HFFc6 (cell line): ENCODE measurements at places on chromosomes 11 and 22.

GRCh38 chr11:129048911-129049310 lies 106.2 kb upstream of the TP53AIP1 start:
- peaks cover 1% of the 10 kb centered on the region for H3K4me1 ChIP-seq
- no peaks in the 10 kb centered on the region for H3K27me3 ChIP-seq
- no peak overlapping the region for H3K4me3 ChIP-seq
- no peak overlapping the region for H3K27ac ChIP-seq

DNA sequence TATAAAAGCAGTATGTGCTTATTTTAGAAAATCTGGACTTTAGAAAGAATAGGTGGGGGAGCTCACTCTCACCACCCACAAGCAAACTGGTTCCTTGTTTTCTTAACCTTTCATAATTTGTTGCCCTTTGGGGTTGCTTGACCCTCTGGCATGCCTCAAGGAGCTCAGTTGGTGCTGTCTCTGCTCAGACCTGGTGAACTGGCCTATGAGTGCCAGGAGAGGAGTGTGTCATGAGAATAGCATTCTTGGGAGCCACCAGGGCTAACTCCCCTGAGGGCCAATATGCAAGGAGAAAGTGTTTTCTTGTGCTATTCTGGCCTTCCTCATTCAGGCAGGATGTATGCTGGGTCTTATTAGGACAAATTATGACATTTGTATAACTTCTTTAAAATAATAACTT lies 21.0 kb upstream of the AMOTL1 start:
- peak overlapping the region; percentile 83 for H3K27ac ChIP-seq
- H3K4me1 ChIP-seq: peaks cover 77% of the 10 kb centered on the region
- peak; percentile 70 for DNase-seq
- no peaks in the 10 kb centered on the region for H3K27me3 ChIP-seq

DNA sequence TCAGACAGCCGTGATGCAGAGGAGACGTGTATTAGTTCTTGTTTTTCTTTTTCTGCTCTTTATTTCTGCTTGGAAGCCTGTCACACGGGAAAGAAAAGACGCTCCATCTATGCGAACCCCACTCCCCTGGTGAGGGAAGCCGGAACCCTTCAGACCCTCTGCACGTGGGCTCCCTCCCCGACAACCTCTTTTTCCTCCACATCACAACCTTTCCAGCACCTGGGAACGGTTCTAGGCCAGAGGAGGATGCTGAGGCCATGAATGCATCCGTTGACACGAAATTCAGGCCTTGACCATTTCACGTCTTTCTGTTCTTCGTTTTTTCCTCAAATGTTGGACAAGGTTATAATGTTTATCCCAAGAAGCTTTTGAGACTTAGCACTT lies 85.3 kb upstream of the WNT7B start:
- DNase-seq: no peak
- H3K4me1 ChIP-seq: peaks cover 62% of the 10 kb centered on the region
- H3K4me3 ChIP-seq: no peak overlapping the region
- H3K36me3 ChIP-seq: peaks cover 14% of the 10 kb centered on the region; the same call in 1 of the 2 replicates
- peaks cover 1% of the 10 kb centered on the region for H3K27me3 ChIP-seq

DNA sequence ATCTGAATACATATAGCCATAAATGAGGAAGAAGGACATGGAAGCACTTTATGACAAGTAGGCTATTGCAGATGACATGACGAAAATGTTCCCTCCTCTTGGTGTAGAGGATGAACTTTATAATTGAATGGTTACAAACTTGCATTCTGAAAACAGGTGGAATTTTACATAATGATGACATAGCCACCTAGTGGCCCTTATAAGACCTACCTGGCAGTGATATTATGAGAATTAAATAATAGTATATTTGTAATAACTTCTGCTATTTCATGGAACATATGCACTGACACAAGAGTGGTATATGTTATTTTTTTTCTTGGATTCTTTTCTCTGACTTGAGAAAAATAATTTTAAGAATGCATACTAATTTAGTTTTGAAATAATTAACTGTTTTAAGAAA lies 22.9 kb downstream of the TRIM22 start:
- H3K4me3 ChIP-seq: no peak overlapping the region
- H3K27me3 ChIP-seq: peaks cover 4% of the 10 kb centered on the region; the same call in 1 of the 2 replicates
- peaks cover 18% of the 10 kb centered on the region for H3K36me3 ChIP-seq
- no peak overlapping the region for H3K27ac ChIP-seq
- no peaks in the 10 kb centered on the region for H3K4me1 ChIP-seq
- DNase-seq: no peak

DNA sequence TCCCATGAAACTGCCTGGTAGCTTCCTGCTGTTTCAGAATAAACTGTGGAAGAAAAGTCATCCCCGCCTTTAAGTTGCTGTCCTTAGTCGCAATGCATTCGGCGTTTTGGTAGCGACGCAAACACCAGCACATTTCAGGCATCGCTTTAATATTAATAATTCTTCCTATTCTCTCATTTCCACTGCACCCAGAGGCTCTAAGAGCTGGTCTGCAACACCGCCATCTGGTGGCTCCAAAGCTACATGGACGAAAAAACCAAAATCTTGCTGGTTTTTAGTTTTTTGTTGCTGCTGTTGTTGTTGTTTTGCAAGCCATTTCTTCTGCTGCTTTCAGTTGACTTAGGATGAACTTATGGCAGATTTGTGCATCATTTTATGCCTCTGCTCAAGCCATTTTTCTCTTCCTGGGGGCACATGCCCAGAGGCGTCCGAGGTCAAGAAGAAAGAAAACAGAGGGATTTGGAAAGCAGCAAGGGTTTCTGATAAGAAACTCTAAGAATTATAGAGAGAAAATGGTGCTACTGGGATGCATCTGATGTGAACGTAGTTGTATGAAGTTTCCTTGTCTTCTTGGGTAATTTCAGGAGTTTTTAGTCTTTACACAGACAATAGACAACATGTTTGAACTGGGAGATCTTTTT lies 345.4 kb upstream of the KIRREL3 start:
- peaks cover 4% of the 10 kb centered on the region for H3K27me3 ChIP-seq
- H3K4me3 ChIP-seq: peak overlapping the region; percentile 20; the same call in 1 of the 2 replicates
- H3K4me1 ChIP-seq: no peaks in the 10 kb centered on the region
- H3K36me3 ChIP-seq: no peaks in the 10 kb centered on the region

- H3K27ac ChIP-seq: peak overlapping the region; percentile 54
- peaks cover 20% of the 10 kb centered on the region for H3K36me3 ChIP-seq
- DNase-seq: no peak
- peaks cover 57% of the 10 kb centered on the region for H3K4me1 ChIP-seq
These were observed 1.7 kb downstream of the RPS19BP1 start for GRCh38 chr22:39530692-39531331.

DNA sequence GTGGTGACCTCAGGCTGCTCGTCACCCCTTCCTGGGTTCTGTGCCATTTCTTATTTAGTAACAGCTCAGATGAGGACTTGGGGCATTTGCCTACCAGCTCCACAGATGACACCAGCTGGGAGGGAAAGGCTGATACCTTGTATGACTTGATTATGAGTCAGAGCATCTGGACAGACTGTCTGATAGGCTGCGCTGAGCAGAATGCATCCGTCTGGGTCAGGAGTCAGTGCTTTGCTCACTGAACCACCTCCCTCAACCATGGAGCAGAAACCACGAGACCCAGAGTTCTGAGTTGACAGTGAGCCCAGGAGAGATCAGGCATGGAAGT lies 6.8 kb downstream of the ST14 start:
- H3K4me3 ChIP-seq: no peak overlapping the region
- H3K27me3 ChIP-seq: peaks cover 35% of the 10 kb centered on the region
- H3K36me3 ChIP-seq: no peaks in the 10 kb centered on the region
- H3K27ac ChIP-seq: peak overlapping the region; percentile 45; the same call in 1 of the 2 replicates

DNA sequence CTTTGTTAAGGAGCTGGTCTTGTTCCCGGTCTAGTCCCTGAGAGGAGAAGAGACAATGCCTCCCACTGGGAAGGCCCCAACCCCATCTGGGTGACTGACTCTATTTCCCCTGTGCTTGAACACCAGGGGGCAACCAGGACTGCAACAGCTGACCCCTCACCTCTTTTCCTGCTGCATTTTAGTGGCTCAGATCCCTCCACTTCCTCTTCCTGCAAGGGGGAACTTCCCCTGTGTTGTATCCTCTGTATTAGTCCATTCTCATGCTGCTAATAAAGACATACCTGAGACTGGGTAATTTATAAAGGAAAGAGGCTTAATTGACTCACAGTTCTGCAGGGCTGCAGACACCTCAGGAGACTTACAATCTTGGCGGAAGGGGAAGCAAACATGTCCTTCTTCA lies 84.3 kb upstream of the LMO1 start:
- no peak overlapping the region for H3K27ac ChIP-seq
- peaks cover 41% of the 10 kb centered on the region for H3K27me3 ChIP-seq
- H3K36me3 ChIP-seq: no peaks in the 10 kb centered on the region
- DNase-seq: no peak
- no peaks in the 10 kb centered on the region for H3K4me1 ChIP-seq
- no peak overlapping the region for H3K4me3 ChIP-seq

DNA sequence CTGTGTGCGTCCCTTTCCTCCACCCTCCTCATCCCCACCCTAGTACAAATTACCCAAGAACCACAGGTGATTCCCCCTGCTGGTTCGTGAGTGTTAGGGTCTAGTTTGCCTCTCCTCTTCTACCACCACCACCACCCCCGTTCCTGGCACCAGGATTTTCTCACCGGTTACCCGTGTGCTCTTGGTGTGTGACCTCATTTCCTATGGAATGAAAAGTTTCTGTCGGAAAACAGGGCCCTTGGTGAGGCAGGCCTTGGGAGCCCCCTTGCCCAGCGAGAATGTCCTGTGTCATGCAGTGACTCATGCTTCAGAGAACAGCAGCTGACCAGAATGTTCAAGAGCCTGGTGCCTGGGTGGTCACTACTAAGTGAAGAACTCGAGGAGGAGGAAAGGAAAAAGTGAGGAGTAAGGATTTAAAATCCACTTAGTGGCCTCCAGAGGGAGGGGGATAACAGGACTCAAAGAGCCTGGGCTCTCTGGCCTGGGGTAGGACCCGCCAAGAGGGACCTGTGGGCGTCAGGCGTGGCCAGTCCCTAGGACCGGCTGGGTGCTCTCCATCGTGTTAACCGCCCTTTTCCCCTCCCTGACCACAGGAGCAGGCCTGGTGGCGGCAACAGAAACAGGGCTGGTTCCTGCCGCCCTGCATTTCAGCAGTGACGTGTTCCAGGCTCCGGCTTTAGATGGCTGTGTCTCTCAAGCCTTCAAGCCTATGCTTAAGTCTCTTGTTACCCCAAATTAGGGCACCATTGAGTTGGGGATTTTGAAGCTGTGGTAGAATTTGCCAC lies 30.2 kb downstream of the C22orf31 start:
- peak overlapping the region; percentile 86 for H3K4me3 ChIP-seq
- H3K27me3 ChIP-seq: peaks cover 2% of the 10 kb centered on the region
- H3K4me1 ChIP-seq: peaks cover 46% of the 10 kb centered on the region
- H3K27ac ChIP-seq: peak overlapping the region; percentile 100
- peak; percentile 96 for DNase-seq

GRCh38 chr11:72223615-72224563 lies 678 bp upstream of the INPPL1 start:
- peak overlapping the region; percentile 88 for H3K27ac ChIP-seq
- peak; percentile 36 for DNase-seq
- H3K4me1 ChIP-seq: peaks cover 27% of the 10 kb centered on the region
- peak overlapping the region; percentile 98 for H3K4me3 ChIP-seq

- DNase-seq: peak; percentile 66
- peak overlapping the region; percentile 75 for H3K4me3 ChIP-seq
- no peaks in the 10 kb centered on the region for H3K27me3 ChIP-seq
- peak overlapping the region; percentile 80 for H3K27ac ChIP-seq
- H3K4me1 ChIP-seq: peaks cover 66% of the 10 kb centered on the region
These were observed 607.4 kb downstream of the NTM start for GRCh38 chr11:131977854-131978253.

- H3K27me3 ChIP-seq: no peaks in the 10 kb centered on the region; the same call in 1 of the 2 replicates
- peaks cover 41% of the 10 kb centered on the region for H3K4me1 ChIP-seq
- no peak overlapping the region for H3K4me3 ChIP-seq
- H3K27ac ChIP-seq: no peak overlapping the region
- no peaks in the 10 kb centered on the region; the same call in 1 of the 2 replicates for H3K36me3 ChIP-seq
- DNase-seq: no peak
These were observed 670 bp downstream of the MYEOV start for GRCh38 chr11:69294571-69295078.

- no peaks in the 10 kb centered on the region; the same call in 1 of the 2 replicates for H3K27me3 ChIP-seq
- H3K27ac ChIP-seq: no peak overlapping the region
These were observed 55.8 kb downstream of the GRAMD4 start for GRCh38 chr22:46675938-46676337.

DNA sequence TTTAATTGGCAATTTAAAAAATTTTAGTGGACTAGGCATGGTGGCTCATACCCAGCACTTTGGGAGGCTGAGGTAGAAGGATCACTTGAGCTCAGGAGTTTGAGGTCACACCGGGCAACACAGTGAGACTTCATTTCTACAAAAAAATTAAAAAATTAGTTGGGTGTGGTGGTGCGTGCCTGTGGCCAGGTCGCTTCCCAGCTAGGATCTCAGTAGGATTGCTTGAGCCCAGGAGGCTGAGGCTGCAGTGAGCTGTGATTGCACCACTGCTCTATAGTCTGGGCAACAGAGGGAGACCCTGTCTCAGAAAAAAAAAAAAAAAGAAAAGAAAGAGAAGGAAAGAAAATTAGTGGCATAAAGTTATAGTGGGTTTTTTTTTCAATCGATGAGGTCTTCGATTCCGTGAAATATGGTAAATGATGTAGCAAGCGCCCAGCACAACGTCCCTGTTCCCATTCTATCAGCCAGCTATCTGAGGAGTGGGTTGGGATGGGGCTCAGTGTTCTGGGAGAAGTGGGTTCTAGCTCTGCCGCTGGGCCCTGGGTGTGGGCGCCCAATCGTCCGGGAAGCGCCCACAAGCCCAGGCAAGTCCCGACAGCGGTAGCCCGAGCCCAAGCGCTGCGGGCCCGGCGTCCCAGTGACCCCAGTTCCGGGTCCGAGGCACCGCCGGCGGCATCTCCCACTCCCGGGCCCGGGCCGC lies 1.4 kb downstream of the FOSL1 start:
- H3K4me3 ChIP-seq: peak overlapping the region; percentile 97
- H3K36me3 ChIP-seq: peaks cover 47% of the 10 kb centered on the region
- H3K4me1 ChIP-seq: peaks cover 70% of the 10 kb centered on the region

- H3K4me1 ChIP-seq: peaks cover 9% of the 10 kb centered on the region
- H3K27me3 ChIP-seq: peaks cover 38% of the 10 kb centered on the region
- no peak for DNase-seq
- no peaks in the 10 kb centered on the region for H3K36me3 ChIP-seq
- peak overlapping the region; percentile 90 for H3K4me3 ChIP-seq
These were observed 758 bp downstream of the GALNT18 start for GRCh38 chr11:11620921-11621572.

DNA sequence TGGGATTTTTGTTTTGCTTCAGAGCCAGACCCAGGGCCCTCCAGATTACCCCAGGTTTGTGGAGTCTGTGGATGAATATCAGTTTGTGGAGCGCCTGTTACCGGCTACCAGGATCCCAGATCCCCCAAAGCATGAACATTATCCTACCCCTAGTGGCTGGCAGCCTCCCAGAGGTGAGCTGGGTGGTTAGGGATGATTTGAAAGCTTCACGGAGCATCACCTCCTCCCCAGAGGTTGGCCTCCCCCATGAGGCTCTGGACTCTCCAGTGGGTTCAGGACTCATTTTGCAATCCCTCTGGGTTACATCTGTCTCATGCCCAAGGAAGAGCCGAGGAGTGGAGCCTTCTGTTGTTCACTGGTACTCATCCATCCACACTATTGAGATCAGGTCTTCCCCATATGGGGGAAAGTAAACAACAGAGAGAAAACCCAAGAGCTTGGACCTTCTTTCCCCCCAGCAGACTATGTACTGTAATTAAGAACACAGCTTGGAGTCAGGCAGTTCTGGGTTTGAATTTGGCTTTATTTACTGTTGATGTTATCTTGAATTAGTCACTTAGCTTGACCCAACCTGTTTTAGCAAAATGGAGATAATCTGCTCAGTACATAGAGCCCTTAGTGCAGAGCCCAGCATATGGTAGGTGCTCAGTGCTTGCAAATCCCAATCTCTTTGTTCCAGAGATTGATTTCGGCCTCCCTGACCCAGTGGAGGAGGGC lies 2.5 kb downstream of the MRPL49 start:
- H3K27me3 ChIP-seq: no peaks in the 10 kb centered on the region; the same call in 1 of the 2 replicates
- peak overlapping the region; percentile 44 for H3K4me3 ChIP-seq
- H3K36me3 ChIP-seq: peaks cover 22% of the 10 kb centered on the region
